ENCODE measurements at places on chromosomes 7 and 10.

- no peak for DNase-seq
These were observed 33.1 kb downstream of the PDSS1 start for GRCh38 chr10:26730552-26730951.

GRCh38 chr7:13111230-13111629, 423.8 kb downstream of the ARL4A start:
- no peak for DNase-seq

GRCh38 chr10:3825244-3825643, 40.2 kb upstream of the KLF6 start:
- DNase-seq, result no peak

DNA sequence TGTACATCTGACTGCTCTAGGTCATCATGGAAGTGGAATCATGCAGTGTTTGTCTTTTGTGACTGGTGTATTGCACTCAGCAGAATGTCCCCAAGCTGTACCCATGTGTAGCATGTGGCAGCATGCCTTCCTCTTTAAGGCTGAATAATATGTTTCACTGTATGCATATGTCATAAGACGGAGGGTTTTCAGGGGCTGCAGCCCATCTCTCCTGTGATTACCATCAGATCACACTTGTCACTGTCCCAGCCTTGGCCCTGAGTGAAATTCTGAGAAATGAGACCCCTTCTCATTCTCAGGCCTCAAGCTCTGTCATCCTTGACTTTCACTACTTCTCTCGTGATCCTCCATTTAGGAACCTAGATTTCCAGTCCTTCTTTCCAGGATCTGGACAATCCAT, 50.0 kb downstream of the CPXM2 start:
- DNase-seq, result no peak

- no peak for DNase-seq
These were observed 323.4 kb downstream of the WDR37 start for GRCh38 chr10:1379601-1380000.

GRCh38 chr10:132223156-132223590, 36.4 kb downstream of the DPYSL4 start:
- peak; percentile 83 for DNase-seq

DNA sequence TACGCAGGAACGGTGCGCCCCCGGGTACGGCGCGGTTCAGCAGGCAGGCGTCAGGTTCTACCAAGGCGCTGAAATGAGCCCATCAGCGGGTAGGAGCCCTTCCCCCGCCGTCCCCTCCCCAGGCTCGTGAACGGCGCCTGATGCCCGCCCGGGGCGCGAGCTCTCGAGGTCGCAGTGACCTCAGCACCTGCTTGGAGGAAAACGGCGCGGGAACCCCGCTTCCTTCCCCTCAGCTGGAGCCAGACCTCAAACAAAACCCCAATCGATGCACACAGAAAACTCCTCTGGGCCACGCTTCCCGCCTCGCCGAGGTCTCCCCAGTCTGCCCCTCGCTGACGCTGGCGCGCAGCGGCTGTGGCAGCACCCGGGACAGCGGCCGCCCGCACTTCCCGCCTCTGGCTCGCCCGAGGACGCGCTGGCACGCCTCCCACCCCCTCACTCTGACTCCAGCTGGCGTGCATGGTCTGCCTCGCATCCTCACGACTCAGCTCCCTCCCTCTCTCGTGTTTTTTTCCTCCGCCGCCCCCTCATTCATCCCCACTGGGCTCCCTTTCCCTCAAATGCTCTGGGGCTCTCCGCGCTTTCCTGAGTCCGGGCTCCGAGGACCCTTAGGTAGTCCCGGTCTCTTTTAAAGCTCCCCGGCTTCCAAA, 514 bp upstream of the GAD2 start:
- DNase-seq, result peak; percentile 85

- no peak for DNase-seq
These were observed 145.8 kb downstream of the FRMD4A start for GRCh38 chr10:14184841-14185315.

- DNase-seq, result no peak
These were observed 171.1 kb downstream of the ADRA2A start for GRCh38 chr10:111247781-111248389.

- DNase-seq, result no peak
These were observed 1121.3 kb upstream of the AUTS2 start for GRCh38 chr7:68476966-68477365.

- no peak for DNase-seq
These were observed 110.6 kb downstream of the OAT start for GRCh38 chr10:124308056-124308645.

DNA sequence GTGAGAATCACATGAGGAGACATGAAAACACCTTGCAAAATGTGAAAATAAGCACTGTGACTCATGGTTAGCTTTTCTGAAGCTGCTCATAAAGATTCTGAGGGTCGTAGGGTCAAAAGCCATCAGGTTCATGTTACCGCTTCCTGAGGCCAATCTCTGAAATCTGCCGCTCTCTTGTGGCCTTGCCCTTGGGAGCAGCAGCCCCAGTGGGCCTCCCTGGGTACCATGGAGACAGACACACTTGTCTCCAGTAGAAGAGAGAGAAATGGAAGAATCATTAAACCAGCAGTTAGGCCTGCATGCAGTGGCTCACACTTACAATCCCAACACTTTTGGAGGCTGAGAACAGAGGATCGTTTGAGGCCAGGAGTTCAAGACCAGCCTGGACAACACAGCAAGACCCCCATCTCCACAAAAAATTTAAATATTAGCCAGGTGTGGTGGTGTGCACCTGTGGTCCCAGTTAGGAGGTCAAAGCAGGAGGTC, 42.8 kb downstream of the NIPSNAP2 start:
- DNase-seq, result no peak
